ENCODE measurements at places on chromosomes 13 and 19.
A peak's percentile ranks its signal among the peaks of the same experiment; 100 is the strongest.

- no peaks in the 10 kb centered on the region for H3K4me1 ChIP-seq
- no peak overlapping the region for H3K27ac ChIP-seq
- no peaks in the 10 kb centered on the region for H3K36me3 ChIP-seq
- no peak for DNase-seq
- no peaks in the 10 kb centered on the region for H3K27me3 ChIP-seq
Observed at GRCh38 chr13:44487989-44488388, 88.1 kb downstream of the TSC22D1 start.

DNA sequence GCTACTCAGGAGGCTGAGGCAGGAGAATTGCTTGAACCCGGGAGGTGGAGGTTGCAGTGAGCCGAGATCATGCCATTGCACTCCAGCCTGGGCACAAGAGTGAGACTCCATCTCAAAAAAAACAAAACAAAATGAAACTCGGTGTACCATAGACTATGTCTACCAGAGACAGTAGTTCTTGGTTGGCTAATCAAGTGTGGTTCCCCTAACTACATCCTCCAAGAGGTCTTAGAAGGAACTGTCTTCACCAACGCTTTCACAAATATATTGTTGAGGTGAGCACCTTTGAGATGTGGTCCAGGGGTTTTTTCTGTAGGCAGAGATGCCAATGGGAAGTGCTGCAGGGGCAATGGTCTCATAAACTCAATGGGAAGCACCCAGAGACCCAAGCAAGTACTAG, 48.0 kb downstream of the RFC3 start:
- H3K4me3 ChIP-seq = no peak overlapping the region
- H3K4me1 ChIP-seq = peaks cover 4% of the 10 kb centered on the region
- no peaks in the 10 kb centered on the region for H3K36me3 ChIP-seq
- no peak for DNase-seq
- no peaks in the 10 kb centered on the region for H3K27me3 ChIP-seq

- no peak overlapping the region for H3K27ac ChIP-seq
- peak overlapping the region; percentile 14 for H3K4me3 ChIP-seq
- H3K27me3 ChIP-seq = no peaks in the 10 kb centered on the region
- H3K4me1 ChIP-seq = no peaks in the 10 kb centered on the region
Observed at GRCh38 chr13:66994097-66994496, 236.0 kb downstream of the PCDH9 start.

- H3K36me3 ChIP-seq = no peaks in the 10 kb centered on the region
- no peaks in the 10 kb centered on the region for H3K27me3 ChIP-seq
- DNase-seq = no peak
- peaks cover 8% of the 10 kb centered on the region for H3K4me1 ChIP-seq
Observed at GRCh38 chr13:35814605-35815011, 316.6 kb downstream of the DCLK1 start.

DNA sequence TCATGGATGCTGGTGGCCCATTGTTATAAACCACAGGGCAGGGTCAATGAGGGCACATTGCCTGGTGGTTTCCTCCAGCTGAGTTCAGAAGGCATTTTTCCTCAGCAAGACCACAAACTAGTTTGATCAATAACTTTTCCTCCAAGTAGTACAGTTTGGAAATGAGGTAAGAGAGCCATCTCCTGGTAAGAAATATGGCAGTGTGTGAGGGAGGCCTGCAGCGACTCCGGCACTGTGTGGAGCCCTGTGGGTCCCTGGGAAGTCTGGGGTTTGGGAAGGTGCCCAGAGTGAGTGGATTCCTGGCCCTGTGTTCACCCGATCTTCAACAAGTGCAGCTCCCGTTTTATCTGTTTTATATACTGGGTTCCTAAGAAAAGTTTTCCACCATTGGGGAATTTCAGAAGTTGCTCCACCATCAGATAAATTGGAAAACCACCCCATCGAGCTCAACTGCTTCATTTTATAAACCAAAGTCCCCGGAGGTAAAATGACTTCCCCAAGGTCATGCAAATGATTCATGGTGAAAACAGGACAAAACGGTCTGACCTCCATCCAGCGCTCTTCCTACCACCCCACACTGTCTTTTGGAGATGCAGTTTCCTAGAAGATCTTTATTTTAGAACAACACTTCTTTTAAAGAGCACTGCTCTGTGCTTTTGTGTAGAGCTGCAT, 148.4 kb downstream of the KATNAL1 start:
- no peak overlapping the region for H3K4me3 ChIP-seq
- H3K27me3 ChIP-seq = no peaks in the 10 kb centered on the region
- no peak overlapping the region for H3K27ac ChIP-seq

DNA sequence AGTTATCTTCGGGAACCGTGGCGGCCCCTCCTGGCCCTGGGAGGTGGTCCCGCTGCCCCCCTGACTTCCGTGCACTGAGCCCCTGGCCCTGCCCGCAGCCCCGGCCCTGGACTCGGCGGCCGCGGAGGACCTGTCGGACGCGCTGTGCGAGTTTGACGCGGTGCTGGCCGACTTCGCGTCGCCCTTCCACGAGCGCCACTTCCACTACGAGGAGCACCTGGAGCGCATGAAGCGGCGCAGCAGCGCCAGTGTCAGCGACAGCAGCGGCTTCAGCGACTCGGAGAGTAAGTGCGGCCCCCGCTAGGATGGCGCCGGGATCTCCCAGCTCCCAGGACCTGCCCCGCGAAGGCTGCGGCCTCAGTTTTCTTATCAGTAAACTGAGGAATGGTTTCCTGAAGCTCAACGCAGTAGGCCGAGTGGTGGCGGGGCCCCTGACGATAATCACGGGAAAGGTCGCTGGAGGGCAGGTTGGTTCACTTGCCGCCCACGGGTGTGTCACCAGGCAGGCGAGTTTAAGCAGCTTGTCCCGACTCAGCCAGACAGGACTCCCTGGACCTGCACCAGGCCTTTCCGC, 924 bp downstream of the RGCC start:
- peak; percentile 47 for DNase-seq
- no peak overlapping the region for H3K27ac ChIP-seq
- no peaks in the 10 kb centered on the region for H3K36me3 ChIP-seq
- peak overlapping the region; percentile 66 for H3K4me3 ChIP-seq

- peak overlapping the region; percentile 90 for H3K27ac ChIP-seq
- H3K36me3 ChIP-seq = no peaks in the 10 kb centered on the region
- H3K4me3 ChIP-seq = no peak overlapping the region
- no peak for DNase-seq
Observed at GRCh38 chr19:1182727-1183126, 8.7 kb upstream of the SBNO2 start.

GRCh38 chr19:43474986-43475705, 9.7 kb upstream of the LYPD3 start:
- H3K36me3 ChIP-seq = no peaks in the 10 kb centered on the region
- H3K4me1 ChIP-seq = no peaks in the 10 kb centered on the region
- no peaks in the 10 kb centered on the region for H3K27me3 ChIP-seq
- H3K27ac ChIP-seq = peak overlapping the region; percentile 85
- DNase-seq = peak; percentile 97
- H3K4me3 ChIP-seq = no peak overlapping the region

GRCh38 chr13:97851269-97851668, 102.2 kb upstream of the IPO5 start:
- peak; percentile 9 for DNase-seq
- H3K4me3 ChIP-seq = no peak overlapping the region
- no peaks in the 10 kb centered on the region for H3K27me3 ChIP-seq
- no peaks in the 10 kb centered on the region for H3K36me3 ChIP-seq
- peaks cover 3% of the 10 kb centered on the region for H3K4me1 ChIP-seq
- no peak overlapping the region for H3K27ac ChIP-seq

DNA sequence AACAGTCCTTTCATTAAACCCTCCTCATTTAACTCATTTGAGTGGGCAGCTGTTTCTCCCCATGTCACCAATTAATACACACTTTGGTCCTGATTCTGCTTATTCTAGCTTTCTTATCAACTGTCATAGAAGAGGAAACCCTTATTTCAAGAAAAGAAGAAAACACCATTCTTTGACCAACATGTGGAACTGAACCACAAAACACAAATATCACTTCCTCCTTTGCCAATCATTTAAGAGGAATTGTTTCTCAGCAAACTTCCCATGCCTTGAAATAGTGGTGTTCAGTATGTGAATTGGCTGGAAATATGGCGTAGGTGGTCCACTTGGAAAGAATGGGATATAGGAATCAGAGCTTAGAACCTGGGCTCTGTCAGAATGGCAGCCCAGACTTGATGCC, 20.4 kb downstream of the MBD3L2B start:
- H3K27ac ChIP-seq = no peak overlapping the region
- no peak for DNase-seq
- no peaks in the 10 kb centered on the region for H3K36me3 ChIP-seq
- no peak overlapping the region for H3K4me3 ChIP-seq
- H3K27me3 ChIP-seq = no peaks in the 10 kb centered on the region
- H3K4me1 ChIP-seq = no peaks in the 10 kb centered on the region

- H3K4me1 ChIP-seq = peaks cover 9% of the 10 kb centered on the region
- no peak overlapping the region for H3K4me3 ChIP-seq
- no peak for DNase-seq
- H3K27me3 ChIP-seq = no peaks in the 10 kb centered on the region
- no peak overlapping the region for H3K27ac ChIP-seq
- no peaks in the 10 kb centered on the region for H3K36me3 ChIP-seq
Observed at GRCh38 chr19:28424662-28425045, 788.3 kb downstream of the UQCRFS1 start.

DNA sequence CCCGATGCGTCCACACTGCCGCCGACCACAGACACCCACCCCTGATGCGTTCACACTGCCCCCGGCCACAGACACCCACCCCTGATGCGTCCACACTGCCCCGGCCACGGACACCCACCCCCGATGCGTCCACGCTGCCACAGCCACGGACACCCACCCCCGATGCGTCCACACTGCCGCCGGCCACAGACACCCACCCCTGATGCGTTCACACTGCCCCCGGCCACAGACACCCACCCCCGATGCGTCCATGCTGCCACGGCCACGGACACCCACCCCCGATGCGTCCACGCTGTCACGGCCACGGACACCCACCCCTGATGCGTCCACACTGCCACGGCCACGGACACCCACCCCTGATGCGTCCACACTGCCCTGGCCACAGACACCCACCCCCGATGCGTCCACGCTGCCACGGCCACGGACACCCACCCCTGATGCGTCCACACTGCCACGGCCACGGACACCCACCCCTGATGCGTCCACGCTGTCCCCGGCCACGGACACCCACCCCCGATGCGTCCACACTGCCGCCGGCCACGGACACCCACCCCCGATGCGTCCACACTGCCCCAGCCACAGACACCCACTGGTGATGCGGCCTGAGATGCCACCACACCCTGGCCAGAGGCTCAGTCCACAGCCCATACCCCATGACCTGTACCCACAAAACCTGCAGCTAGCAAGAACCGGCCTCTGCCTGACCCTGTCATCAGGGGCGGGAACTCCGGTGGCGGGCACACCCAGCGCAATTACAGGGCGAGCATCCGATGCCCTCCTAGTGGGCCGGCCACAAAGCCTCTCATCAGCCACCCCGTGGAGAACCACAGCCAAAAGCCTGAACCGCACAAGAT, 28.4 kb downstream of the RASA3 start:
- DNase-seq = no peak
- H3K27ac ChIP-seq = no peak overlapping the region
- H3K4me3 ChIP-seq = no peak overlapping the region
- H3K27me3 ChIP-seq = no peaks in the 10 kb centered on the region
- H3K4me1 ChIP-seq = peaks cover 19% of the 10 kb centered on the region

- no peak for DNase-seq
- no peak overlapping the region for H3K4me3 ChIP-seq
- no peaks in the 10 kb centered on the region for H3K36me3 ChIP-seq
Observed at GRCh38 chr13:24802074-24802473, 38.1 kb downstream of the RNF17 start.

DNA sequence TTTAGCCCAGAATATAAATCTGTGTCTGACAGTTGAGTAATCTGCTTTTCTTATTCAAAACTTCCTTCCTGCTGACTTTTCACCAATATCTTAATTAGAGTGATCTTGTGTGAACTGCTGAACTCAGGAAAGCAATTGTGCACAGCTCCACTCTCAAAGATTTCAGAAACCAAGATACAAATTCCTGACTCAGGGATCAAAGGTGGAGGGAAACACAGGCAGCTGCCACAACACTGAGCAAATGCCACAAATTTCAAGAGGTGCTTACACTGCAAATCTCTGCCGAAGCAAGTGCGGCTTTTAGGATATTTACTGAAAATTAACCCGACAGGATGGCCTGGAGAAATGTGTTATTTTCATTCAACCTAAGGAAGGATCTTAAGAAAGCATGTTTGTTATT, 111.4 kb downstream of the STOML3 start:
- peak; percentile 34 for DNase-seq
- H3K4me1 ChIP-seq = peaks cover 6% of the 10 kb centered on the region
- H3K4me3 ChIP-seq = no peak overlapping the region
- H3K36me3 ChIP-seq = no peaks in the 10 kb centered on the region
- no peak overlapping the region for H3K27ac ChIP-seq

DNA sequence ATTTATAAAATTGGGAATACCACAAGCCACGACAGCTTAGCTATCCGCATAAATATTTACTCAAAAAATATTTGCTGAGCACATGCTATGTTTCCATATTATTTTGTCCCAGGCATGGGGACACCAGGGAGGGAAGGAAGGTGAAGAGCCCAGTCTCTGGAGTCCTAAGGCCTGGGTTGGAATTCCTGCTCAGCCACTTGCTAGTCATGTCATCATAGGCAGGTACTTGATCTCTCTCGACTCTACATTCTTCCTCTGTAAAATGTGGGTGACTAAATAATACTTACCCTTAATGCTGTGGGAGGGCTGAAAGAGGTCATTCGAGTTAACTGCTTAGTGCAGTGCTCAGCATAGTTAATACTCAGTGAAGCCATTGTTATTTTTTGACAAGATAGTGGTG, 4.3 kb upstream of the RNASEH2B start:
- no peaks in the 10 kb centered on the region for H3K36me3 ChIP-seq
- no peak overlapping the region for H3K27ac ChIP-seq
- DNase-seq = no peak
- H3K27me3 ChIP-seq = no peaks in the 10 kb centered on the region

DNA sequence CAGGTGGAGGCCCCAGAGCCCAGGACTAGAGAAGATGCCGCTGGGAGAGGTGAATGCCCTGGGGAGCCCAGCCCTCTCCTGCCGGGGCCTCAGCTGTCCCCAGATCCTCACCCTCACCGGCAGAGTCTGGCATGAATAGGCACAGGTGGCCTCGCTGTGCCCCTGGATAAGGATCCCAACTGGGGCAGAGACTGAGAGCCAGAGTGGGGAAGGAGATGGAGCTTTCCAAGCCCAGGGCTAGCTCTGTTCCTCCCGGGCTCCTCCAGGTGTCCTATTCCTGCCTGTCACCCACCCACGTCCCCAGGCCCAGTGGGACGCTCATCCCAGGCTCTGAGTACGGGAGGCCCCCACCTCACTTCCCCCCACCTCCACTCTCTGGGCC, 16.5 kb downstream of the PRR36 start:
- H3K27me3 ChIP-seq = peaks cover 4% of the 10 kb centered on the region
- H3K4me3 ChIP-seq = no peak overlapping the region
- peaks cover 10% of the 10 kb centered on the region for H3K4me1 ChIP-seq
- H3K27ac ChIP-seq = no peak overlapping the region
- H3K36me3 ChIP-seq = no peaks in the 10 kb centered on the region

DNA sequence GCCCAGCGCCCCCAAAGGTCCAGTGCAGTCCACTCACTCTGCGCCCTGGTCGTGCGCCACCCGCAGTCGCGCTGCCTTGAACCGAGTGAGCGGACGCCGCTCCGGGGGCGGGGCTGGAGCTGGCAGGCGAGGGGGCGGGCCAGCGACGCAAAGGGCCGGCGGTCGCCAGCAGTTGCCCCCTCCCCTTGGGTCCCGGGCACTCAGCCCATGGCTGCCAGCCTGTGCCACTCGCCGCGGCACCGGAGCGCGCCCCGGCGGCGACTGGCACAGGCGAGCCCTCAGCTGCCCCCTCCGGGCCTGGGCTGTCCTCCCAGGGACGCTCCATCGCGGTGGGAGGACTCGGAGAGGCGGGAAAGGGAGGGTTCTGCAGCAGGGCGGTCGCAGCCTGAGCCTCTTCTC, at the start of gene S1PR5:
TSS of gene S1PR5 (minus strand) at position 87 of the 399 bp plus-strand sequence. CDS start 2,436 bp downstream, outside the sequence.
- peak; percentile 26 for DNase-seq
- H3K4me3 ChIP-seq = no peak within 1 kb of the TSS
- H3K27ac ChIP-seq = no peak within 1 kb of the TSS
- H3K4me1 ChIP-seq = peaks cover 7% of the 10 kb centered on the region
- peaks cover 82% of the 10 kb centered on the region for H3K27me3 ChIP-seq
